ENCODE measurements at places on chromosomes 2 and 18. TPM values are rescaled to one million over a fixed set of nuclear protein-coding genes. Genes with fewer than 3 reads are reported as not detected.

- no peak for DNase-seq
These were observed 85.3 kb downstream of the VWA3B start for GRCh38 chr2:98172150-98172765.

GRCh38 chr2:71720596-71721361, 267.4 kb downstream of the DYSF start:
- DNase-seq, result no peak

DNA sequence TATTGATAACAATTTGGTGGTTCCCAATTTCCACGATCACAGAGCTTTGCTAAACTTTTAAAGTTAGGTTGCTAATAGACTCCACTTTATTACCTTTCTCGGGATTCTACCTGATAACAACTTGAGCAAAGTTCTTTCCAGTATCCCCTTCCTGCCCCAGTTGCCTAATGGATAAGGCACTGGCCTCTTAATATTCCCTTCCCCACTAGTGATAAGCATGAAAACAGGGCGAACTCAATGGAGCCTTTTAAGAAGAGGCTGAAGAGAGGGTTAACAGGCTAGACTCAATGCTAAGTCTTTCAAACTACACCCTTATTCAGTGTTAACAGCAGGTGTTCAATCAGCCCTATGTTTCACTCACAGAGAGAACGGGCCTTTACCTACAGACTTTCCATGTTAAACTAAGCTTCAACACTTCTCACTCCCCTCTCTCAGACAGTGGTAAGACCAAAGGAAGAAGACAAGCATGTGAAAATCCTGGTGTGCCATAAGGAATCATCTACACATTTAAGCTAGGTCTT, 75.8 kb downstream of the ANKRD44 start:
- DNase-seq, result no peak

DNA sequence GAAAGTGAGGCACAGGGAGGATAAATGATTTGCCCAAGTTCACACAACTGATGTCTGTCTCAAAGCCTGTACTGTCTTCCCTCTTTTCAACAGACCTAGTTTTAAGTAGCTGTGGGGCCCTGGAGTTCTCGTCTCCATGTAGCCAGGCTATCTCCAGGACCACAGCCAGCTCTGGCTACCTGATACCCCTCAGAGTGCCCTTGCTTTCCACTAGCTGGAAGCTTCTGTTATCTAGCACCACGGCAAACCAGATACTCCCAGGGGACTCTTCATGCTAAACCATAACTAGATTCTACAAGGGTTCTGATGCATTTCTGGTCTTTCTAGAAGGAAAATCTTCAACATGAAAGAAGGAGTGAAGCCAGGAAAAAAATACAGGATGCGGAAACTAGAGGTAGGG, 137.3 kb downstream of the GALNT14 start:
- DNase-seq, result no peak

- no peak for DNase-seq
These were observed 115.2 kb downstream of the OSBPL6 start for GRCh38 chr2:178309541-178309940.

- no peak for DNase-seq
These were observed 210.9 kb downstream of the L3MBTL4 start for GRCh38 chr18:6203791-6204190.

DNA sequence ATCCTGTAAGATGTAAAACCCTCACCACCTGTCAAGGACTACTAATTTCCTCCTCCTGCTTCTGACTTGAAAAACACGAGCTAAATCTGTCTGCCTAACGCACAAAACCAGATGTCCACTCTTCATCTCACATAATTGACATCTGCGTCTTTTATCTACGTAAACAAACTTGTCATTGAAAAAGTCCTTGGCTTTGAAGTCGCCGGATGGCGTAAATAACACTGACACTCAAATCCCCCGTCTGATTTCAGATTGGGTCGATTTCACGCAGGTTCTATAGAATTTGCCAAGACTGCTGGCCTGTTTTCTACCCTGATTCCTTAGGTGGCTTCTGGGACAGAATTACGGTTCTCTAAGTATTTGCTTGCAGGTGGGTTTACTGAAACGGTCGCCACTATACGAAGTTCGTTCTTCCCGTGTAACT, 539 bp upstream of the MOB4 start:
- DNase-seq, result no peak

- peak; percentile 40 for DNase-seq
These were observed 56.6 kb downstream of the UBE2E3 start for GRCh38 chr2:181036848-181037603.

GRCh38 chr18:27361477-27361876, 176.4 kb upstream of the CHST9 start:
- DNase-seq, result no peak

DNA sequence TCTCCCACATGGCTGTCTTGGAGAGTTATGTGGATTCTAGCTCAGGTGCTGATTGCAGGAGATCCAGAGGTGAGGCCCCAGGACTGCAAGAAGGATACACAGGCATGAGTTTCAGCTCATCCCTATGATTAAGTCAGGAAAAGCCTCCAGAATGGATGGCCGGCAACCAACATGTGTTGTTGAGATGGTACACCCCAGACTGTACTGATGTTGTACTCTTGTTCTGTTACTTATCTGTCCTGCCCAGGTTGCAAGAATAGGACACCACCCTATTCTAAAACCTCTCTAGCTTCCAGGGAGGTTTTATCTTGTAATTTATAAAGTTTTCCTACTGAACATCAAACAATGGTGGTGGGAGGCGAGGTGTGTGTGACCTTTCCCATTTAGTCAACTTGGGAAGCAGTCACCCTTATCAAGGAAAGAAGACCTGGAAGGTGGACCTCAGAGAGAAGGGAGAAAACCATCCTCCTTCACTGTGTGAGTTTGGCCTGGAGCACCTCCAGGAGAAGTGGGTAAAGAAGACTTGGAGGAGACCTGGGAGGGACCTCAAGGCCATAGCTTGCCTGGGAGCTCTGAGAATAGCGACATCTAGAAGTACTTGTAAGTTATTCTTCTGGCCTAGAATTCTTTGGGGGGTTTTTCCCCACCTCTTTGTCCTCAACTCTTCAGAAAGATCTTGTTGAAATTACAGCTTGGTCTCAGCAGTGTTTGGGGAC, 8.6 kb downstream of the FAM124B start:
- no peak for DNase-seq

- peak; percentile 72 for DNase-seq
These were observed at the start of gene MBD5 for GRCh38 chr2:148021059-148021861. TSS of gene MBD5 (plus strand) at chr2:148021091.

The GKN2 gene
- not detected for total RNA-seq

- no peak for DNase-seq
These were observed 149.3 kb downstream of the KLHL14 start for GRCh38 chr18:32623563-32623962.

DNA sequence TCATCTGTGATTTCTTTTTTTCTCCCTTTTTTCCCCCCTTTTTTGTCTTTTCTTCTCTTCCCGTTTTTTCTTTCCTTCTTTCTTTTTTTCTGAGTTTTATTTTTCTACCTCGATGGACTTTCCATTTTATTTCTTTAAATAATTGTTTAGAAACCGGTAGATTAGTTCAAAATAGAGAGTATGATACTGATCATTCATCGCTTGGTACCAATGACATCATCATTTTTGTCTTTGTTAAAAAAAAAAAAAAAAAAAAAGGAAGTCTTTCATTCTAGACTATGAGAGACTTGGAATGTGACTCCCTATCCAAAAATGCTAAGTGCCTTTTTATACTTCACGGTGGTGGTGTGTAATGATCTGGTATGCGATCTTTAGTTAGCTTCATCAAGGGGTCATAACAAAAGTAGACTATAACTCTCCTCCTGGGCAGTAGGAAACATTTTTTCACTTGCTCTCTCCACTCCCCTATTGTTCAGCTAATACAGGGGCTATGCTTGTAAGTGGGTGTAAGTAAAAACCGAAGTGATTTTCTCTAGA, 1517.5 kb upstream of the ZEB2 start:
- no peak for DNase-seq

DNA sequence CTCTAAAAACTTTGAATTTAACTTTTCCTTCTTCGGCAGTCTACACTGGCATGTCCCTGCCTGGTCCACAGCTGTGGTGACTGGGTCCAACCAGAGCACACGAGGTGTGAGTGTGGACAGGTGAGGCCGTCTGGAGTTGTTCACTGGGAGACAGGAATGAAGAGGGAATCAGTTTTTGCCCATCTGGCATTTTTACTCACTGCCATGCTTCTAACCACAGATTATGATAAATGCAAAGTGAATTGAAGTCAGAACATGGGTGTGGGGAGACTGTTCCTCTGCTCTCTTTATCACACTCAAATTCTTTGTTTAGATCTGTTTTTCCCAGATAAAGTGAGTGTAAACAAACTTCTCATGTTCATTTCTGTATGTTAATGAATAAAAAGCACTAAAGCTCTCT, 54.7 kb upstream of the PIEZO2 start:
- DNase-seq, result no peak

DNA sequence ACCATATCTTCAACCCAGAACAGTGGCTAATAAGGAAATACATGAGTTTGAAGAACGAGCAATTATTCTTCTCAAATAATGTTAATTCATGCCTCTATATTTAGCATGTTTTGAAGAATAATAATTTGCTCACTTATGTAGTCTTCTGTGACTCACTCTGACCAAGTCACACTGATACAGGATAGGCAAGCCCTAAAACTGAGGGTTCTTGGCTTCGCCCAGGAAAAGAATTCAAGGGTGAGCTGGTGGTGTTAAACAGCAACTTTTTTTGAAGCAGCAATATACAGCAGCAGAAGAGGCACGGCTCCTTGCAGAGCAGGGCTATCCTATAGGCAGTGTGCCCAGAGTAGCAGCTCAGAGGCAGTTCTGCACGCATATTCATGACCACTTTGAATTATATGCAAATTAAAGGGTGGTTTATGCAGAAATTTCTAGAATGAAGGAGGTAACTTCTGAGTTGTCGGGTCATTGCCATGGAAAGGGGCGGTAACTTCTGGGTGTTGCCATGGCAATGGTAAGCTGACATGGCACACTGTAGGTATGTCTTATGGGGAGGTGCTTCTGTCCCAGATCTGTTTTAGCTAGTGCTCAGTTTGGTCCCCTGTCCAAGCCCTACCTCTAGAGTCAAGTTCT, 200.6 kb downstream of the RND3 start:
- no peak for DNase-seq

DNA sequence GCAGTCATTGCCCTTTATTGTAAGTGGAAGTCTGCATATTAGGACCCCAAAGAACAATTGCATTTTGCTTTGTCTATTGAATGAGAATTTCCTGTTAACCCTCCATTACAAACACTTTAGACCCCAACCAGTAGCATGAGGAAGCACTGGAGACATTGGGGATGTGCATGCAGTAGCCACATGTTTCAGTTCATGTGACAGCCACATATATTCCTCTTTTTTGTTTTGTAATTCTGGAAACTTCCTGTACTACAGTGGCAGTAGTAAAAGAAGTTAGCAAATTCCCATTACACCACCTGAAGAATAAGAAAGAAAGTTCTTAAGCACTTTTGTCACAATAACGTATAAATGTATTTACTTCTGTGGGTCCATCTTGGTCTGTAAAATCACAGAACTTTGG, 281.1 kb upstream of the SLC14A2 start:
- DNase-seq, result no peak

- no peak for DNase-seq
These were observed 293.9 kb downstream of the KIAA1328 start for GRCh38 chr18:37122877-37123276.

GRCh38 chr2:137992039-137992646, 27.9 kb downstream of the HNMT start:
- DNase-seq, result no peak

- DNase-seq, result no peak
These were observed 89.2 kb upstream of the MYO3B start for GRCh38 chr2:170088776-170089175.

DNA sequence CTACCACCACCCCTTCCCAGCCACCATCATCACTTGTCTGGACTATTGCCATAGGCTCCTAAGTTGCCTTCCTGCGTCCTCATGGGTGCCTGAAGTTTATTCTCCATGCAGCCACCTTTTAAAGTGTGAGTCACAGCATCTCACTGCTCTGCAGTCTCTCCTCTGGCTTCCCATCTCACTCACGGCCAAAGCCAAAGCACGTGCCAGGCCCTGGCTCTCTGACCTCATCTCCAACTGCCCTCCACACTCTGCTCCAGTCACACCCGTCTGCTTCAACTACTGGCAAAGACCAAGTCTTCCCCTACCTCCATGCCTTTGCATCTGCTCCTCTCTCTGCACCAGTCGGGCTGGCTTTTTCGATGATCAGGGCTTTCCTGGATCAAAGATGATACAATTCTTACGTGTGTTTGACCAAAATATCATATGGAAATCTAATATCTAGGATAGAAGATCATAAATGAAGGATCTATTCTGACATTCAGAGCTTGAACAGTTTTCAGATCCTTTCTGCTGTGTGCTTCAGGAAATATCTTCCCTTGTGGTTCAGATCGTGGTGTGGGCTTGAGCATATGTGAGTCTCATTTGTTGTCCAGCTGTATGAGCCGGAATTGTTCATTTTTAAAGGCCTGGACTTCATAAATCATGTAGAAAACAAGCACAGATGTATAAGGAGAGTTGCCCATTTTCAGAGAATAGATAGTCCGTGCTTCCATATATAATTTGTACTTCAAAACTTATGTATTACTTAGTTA, 175.6 kb downstream of the PRKCE start:
- DNase-seq, result no peak

GRCh38 chr2:188884517-188884916, 89.7 kb upstream of the COL3A1 start:
- no peak for DNase-seq

- no peak for DNase-seq
These were observed 11.6 kb downstream of the KCNH7 start for GRCh38 chr2:162826921-162827320.

DNA sequence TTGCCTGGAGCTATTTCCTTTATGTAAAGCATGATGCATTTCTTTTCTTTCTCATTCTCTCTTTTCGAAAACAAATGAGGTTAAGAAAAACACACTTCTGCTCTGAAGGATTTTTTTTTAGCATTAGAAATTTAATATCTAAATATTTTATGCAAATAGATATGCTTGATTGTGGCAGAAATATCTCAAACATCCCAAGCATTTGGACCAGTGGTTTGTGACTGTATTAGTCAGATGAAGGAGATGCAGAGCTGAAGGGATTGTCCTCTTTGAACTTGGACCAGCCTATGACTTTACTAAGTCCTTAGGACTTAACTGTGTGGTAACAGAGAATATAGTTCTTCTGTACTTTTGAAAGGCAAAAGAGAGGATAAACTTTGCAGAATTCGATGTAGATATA, 335.9 kb upstream of the NT5C1B start:
- DNase-seq, result no peak

DNA sequence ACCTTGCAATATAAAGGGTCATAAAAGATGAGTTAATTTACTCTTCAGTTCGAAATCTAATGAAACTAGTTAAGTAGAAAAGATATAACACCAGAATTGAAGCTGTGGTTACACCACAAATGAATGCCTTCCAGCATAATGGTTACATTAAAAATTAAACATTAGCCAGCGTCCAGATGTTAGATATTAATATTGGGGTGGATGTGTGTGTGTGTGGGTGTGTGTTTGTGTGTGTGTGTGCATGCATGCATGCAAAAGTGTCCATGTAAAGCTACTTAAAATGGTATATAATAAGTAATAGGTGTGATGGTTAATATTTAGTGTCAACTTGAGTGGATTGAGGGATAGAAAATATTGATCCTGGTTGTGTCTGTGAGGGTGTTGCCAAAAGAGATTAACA, 170.4 kb upstream of the FN1 start:
- no peak for DNase-seq

Measured in activated CD4-positive, alpha-beta T cell treated with anti-CD3 and anti-CD28 coated beads for 36 hours (primary cell).